NCI-H1436 treated with DMSO at 0.1 percent for 48 hours (cell line): ENCODE measurements at places on chromosomes 2 and 18.

GRCh38 chr2:128304715-128305554, 13.7 kb downstream of the HS6ST1 start:
- peak; percentile 24 for DNase-seq

DNA sequence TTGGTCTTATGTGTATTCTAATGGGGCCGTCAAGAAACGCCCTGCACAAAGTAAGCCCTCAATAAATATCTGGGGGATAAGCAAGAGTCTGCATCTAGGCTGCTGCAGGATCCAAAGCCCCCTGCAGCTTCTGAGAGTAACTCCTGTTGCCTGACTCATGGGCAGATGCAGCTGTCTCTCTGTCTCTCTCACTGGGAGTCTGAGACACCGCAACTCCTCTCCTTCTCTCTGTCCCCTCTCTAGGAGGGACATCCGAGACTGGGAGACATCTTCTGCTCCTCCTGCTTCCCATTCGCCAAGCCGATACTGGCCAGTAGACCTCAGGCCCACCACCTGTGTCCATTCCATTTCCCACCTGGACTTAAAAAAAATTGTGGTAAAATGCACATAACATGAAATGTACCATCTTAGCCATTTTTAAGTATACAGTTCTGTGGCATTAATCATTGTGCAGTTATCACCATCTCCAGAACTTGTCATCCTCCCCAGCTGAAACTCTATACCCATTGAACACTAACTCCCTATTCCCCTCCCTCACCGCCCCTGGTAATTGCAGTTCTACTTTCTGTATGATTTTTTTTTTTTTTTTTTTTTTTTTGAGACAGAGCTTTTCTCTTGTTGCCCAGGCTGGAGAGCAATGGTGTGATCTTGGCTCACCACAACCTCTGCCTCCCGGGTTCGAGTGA, 20.1 kb downstream of the DYSF start:
- no peak for DNase-seq

DNA sequence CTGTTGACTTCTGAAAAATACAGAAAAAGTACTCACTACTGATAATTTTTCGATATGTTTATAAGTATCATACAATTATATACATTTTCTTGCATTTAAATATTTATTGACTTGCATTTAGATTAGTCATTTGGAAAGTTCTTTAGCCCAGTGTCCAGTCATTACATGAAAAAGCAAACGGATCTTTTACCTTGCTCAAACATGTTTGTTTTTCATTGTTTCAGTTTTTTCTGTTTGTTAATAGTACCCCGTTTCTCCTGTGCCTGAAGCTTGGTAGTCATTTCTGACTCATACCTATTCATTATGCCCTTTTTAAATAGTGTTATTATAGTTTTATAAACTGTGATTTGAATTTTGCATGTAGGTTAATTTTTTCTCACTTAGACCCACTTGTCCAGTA, 28.1 kb downstream of the CEP192 start:
- no peak for DNase-seq

DNA sequence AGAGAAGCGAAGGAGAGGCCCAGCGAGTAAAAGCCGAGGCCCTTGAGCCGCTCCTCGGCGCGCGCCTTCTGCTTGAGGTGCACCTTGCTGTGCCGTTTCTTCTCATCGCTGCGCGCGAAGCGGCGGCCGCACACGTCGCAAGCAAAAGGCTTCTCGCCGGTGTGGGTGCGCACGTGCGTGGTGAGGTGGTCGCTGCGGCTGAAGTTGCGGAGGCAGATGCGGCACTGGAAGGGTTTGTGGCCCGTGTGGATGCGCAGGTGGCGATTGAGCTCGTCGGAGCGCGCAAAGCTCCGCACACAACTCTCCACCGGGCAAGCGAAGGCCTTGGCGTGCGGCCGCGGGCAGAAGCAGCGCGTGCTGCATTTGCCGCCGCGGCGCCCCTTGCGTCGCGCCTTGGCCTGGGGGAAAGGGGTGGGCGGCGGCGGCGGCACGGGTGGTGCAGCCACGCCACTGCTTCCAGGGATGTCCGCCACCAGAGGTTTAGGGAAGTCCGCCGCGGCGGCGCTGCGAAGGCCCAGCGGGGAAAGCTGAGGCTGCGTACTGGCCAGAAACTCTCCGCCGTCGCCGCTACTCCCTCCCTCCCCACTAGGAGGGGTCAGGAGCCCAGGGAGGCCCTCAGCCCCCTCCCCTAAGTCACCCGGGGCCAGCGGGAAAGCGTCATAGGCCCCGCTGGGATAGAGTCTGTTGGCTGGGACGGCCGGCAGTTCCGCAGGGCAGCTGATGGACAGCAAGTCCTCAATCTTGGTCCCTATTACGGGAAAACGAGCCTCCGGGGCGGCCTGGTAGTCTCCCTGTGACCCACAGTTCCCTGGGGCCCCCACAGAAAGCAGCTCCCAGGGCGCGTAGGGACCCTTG, 1.7 kb downstream of the EGR4 start:
- no peak for DNase-seq

GRCh38 chr2:168585700-168586099, 129.6 kb downstream of the CERS6 start:
- no peak for DNase-seq

- DNase-seq: no peak
Observed at GRCh38 chr18:9000733-9001132, 101.8 kb upstream of the NDUFV2 start.

DNA sequence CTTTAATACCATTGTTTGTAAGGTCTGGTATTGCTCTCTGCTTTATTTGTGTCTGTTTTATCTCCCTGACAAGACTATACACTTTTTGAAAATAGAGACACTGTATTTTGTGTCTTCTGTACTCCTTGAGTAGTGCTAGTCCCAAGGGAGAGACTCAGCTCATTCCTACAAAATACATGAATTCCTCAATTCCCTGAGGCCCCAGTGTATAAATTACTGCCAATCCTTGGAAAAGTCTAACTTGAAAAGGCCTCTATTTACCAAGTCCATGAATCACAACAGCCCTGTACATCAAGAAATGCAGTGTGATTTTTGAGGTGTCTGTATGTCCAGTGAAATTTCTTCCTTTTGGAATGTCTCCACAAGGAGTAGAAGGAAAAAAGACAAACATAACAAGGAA, 34.9 kb upstream of the NEDD4L start:
- no peak for DNase-seq

GRCh38 chr2:140337061-140337460, 1556.9 kb upstream of the NXPH2 start:
- DNase-seq: no peak

GRCh38 chr18:59323931-59324622, 5.6 kb upstream of the CPLX4 start:
- DNase-seq: no peak

GRCh38 chr2:51297488-51297887, 265.6 kb upstream of the NRXN1 start:
- no peak for DNase-seq

DNA sequence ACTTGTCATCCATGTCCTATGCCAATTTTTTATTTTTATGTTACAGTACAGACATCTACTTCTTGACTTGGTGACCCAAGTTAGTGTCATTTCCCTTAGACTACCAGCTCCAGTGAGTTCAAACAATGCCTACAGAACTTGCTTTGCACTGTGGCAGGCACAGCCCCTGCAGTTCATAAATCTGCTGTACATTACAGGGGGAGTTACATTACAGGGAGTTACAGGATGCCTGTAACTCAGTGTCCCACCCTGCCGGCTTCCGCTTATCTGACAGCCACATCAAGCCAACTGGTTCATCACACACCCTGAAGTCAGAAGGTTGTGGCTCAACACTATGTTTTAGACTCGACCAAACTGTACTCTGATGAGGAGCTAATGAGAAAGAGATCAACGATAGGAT, 7.8 kb upstream of the NPAS2 start:
- DNase-seq: no peak

- DNase-seq: no peak
Observed at GRCh38 chr2:26011609-26011989, 22.3 kb upstream of the RAB10 start.
